Psoas muscle (tissue), 8 donors: ENCODE measurements at places on chromosomes 3 and 15. TPM values are rescaled to one million over a fixed set of nuclear protein-coding genes. Genes with fewer than 3 reads are reported as not detected.

- H3K4me1 ChIP-seq, result peaks cover 12% of the 10 kb centered on the region
- DNase-seq, result no peak
- H3K27me3 ChIP-seq, result no peaks in the 10 kb centered on the region
- no peak overlapping the region for H3K27ac ChIP-seq
Observed at GRCh38 chr3:64961301-64961700, 273.5 kb upstream of the ADAMTS9 start.

The PLA2G4B gene
- polyA plus RNA-seq, result 1.4 TPM

GRCh38 chr15:36951731-36952247 is 148.6 kb downstream of the MEIS2 start:
- no peaks in the 10 kb centered on the region for H3K36me3 ChIP-seq
- no peaks in the 10 kb centered on the region for H3K4me1 ChIP-seq
- no peak overlapping the region for H3K4me3 ChIP-seq
- DNase-seq, result no peak
- no peak overlapping the region for H3K27ac ChIP-seq

The ZBED2 gene
- not detected for polyA plus RNA-seq

The SLC35G2 gene
- 1.2 TPM for polyA plus RNA-seq

DNA sequence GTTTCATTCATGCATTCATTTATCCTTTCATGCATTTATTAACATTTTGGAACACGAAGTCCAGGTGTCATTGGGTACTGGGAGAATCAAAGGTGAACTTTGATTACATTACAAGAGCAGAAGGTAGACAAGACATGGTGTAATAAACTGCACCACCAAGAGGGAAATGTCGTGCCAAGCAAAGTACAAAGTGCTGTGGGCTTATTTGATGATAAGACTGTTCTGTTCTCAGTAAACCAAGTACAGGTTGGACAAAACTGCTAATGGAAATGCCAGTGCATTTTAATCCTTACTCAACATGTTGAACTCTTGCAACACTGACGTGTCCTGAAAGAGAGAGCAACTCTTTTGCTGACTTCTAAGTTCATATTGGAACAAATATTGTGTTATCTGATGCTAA is 69.4 kb downstream of the MME start:
- peaks cover 20% of the 10 kb centered on the region for H3K36me3 ChIP-seq
- no peaks in the 10 kb centered on the region for H3K27me3 ChIP-seq
- no peak for DNase-seq
- H3K4me1 ChIP-seq, result no peaks in the 10 kb centered on the region
- H3K4me3 ChIP-seq, result no peak overlapping the region

The SLC24A5 gene
- not detected for polyA plus RNA-seq
